ENCODE measurements at places on chromosomes 2 and 18.
A peak's percentile ranks its signal among the peaks of the same experiment; 100 is the strongest.

DNA sequence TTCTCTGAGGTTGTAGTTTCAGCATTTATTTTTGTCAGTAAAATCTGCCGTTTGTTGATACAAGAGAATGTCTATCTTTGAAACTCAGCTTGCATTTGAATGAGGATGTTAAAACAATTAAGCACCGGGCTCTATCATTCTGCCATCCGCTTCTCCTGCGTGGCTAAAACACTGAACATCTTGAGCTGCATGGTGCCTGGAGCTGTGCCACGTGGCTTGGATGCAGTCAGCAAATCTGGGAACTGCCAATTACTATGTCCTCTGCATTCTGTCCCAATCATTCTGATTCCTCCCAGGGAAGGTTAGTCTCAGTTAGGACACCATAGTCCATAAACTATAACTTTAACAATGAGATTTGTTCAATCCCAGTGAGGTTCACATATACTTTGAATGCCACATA is 598.4 kb downstream of the FBXO15 start:
- no peak for DNase-seq

- DNase-seq = peak; percentile 15
These were observed 61.2 kb upstream of the CUL3 start for GRCh38 chr2:224646242-224646846.

- no peak for DNase-seq
These were observed 57.6 kb upstream of the THUMPD2 start for GRCh38 chr2:39836638-39837037.

- DNase-seq = no peak
These were observed 2.4 kb downstream of the FNDC4 start for GRCh38 chr2:27492557-27492956.

DNA sequence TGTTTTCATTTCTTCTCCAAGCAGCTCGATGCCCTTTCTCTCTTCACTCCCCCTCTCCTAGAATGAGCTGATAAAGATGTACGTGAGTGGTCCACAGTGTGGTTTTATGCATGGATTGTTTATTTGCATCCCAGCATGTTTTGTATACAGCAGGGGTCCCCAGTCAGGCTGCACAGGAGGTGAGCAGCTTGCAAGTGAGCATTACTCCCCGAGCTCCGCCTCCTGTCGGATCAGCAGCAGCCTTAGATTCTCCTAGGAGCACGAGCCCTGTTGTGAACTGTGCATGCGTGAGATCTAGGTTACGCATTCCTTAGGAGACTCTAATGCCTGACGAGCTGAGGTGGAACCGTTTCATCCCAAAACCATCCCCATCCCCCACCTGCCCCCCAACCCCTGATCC is 262.6 kb downstream of the AGAP1 start:
- no peak for DNase-seq

DNA sequence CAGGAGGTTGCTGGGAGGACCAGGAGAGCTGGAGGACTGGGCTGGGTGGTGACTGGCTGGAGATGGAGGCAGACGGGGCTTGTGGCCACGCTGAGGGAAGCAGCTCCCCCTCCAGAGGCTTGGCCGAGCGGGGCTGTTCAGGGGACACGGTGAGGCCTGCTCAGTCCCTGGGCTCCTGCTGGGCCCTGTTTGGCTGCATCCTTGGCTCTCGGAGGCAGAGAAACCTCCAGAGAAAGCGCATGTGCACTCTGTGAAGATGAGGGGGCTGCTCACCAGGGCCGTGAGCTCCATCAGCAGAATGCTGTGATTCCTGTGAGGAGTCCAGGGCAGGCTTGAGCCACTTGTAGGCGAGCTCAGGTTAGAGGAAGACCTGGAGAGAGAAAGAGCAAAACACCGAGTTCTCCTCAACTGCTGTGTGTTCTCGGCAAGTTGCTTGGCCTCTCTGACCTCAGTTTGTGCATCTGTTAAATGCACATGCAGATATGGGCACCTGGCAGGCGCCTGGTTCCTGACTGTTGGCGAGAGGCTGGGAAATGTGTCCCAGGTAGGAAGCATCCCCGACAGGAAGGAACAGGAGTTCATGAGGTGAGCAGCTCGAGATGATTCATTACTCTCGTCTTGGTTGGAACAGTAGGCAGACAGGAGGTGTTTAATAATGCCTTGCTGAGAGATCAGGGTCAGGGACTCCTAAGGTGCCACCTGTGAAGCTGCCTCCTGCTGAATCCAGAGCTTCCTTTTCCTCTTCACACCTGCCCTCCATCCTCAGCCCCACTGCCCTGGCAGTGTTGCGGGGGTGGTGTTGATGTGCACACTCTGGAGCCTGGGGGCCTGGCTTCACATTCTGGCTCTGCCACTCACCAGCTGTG is 941 bp downstream of the ZAP70 start:
- DNase-seq = peak; percentile 23

GRCh38 chr2:96243843-96244242 is 22.0 kb downstream of the TMEM127 start:
- DNase-seq = no peak

GRCh38 chr18:60831971-60832370 is 459.4 kb upstream of the MC4R start:
- DNase-seq = no peak

- no peak for DNase-seq
These were observed 404.6 kb upstream of the CWC22 start for GRCh38 chr2:180411661-180412060.

GRCh38 chr2:3079466-3079865 is 298.2 kb downstream of the EIPR1 start:
- DNase-seq = no peak

GRCh38 chr2:46284260-46284659 is 12.9 kb upstream of the EPAS1 start:
- no peak for DNase-seq

GRCh38 chr2:238869293-238870124 is 21.6 kb downstream of the TWIST2 start:
- no peak for DNase-seq

- DNase-seq = no peak
These were observed 1855.7 kb upstream of the CELF4 start for GRCh38 chr18:39421276-39421675.

GRCh38 chr2:58834404-58834803 is 593.3 kb upstream of the FANCL start:
- DNase-seq = peak; percentile 62

DNA sequence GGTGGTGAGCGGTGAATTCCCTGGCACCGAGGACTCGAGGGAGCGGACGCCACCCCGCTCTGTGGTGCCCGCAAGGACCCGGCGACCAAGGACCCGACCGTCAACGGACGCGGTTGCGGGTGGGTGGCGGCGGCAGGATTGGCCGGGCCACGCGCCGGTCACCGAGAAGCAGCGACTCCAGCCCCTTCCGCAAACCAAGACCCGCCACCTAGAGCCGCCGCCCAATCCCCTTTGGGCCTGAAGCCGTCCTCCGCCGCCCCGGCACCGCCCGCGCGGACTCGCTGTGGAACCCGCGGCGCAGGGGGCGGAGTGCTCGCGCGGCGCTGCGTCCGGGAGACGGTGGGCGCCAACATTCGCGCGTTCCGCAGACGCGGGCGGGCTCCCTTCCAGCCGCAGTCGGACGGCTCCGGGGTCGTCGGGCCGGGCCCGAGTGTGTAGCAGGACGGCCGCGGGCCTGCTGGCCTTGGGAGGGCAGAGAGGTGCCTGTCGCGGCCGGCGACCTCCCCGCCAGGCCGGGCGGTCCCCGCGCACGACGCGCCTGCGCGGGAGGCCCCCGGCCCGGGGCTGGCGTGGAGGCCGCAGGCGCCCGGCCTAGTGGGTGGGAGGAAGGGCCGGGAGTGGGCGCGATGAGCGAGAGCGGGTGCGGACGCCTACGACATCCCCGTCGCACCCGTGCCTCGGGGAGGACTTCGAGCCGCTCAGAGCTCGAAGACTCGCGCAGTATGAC is at the start of the genes FAM228B and PFN4:
Gene FAM228B (plus strand): TSS at position 275 of the 727 bp plus-strand sequence. CDS start 893 bp downstream, outside the sequence.
Gene PFN4 (minus strand): TSS at position 140 of the 727 bp plus-strand sequence. CDS start 799 bp downstream, outside the sequence.
- peak; percentile 77 for DNase-seq

DNA sequence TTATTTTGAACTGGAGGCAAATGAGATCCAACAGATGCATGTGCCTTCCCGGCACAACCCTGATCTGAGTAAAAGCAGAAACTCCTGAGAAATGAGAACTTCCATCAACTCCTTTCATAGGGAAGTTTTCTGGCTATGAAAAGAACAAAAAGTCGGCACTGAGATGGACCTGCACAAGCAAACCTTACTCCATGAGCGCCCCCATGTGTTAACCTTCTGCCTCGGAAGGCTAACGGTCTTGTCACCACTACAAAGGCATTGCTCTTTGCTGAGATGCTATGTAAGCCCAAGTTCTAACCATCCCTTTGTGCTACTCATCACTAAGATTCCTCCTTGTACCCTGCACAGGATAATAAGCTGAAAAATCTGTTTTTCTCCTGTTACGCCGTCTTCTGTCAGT is 57.3 kb upstream of the SULT1C3 start:
- DNase-seq = peak; percentile 38

- DNase-seq = no peak
These were observed 49.7 kb downstream of the CTAGE1 start for GRCh38 chr18:22368021-22368420.

GRCh38 chr2:69171116-69171896 is 158.3 kb downstream of the ANTXR1 start:
- DNase-seq = no peak

DNA sequence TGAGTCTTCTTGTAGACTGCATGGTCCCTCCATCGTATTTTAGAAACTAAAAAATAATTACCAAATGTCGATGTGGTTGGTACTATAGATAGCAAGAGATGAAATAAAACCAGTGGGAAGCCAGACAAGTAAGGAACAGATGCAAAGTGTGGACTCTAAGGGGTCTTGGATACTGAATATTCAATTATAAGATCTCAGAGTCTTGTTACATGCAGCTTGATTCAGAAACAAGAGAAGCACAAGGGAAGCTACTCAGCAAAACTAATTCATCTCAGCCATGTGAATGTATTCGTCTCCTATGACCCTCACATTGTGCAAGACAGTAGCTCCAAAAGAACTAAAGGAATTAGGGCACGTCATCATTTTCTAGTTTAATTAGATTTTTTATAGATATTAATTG is 80.9 kb downstream of the CDH20 start:
- no peak for DNase-seq

DNA sequence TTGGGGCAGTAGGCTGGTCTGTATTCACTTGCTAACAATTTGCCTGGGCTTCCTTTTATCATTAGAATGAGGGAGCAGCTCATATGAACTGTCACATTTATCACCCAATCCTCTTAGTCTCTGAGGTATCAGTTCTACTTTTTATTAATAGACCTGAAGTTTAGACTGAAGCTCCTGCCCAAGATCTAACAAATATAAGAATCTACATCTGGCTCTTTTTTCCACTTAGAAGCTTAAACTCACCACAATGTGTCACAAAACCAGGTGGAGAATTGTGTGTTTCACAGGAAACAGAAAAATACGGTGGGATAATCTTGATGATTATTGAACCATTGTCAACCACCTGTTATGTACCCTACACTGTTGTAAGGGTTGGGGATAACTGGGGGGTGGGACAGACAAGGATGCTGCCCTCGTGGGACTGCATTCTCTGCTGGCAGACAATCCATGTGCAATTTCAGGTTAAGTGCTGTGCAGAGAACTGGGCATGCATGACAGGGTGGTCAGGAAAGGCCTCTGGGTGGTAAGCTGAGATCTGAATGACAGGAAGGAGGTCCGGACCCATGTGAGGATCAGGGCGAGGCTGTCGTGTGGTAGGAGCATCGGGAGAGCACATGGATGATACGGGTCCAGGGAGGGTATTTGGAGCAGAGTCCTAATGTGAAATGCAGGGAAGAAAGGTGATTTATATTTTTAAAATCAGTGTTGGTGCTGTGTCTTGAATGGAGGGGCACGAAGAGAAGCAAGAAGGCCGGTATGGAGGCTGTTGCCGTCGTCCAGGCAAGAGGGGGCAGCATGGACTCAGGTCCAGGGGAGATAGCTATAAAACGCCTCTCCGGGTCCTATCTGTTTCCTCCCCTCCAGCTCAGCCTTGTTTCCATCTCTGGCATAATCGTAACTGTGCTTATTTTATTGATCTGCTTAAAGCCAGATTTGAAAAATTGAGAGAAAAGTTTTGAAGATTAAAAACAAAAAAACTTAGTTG is 17.6 kb downstream of the MYL12B start:
- DNase-seq = no peak

GRCh38 chr18:5159080-5159479 is 38.0 kb downstream of the AKAIN1 start:
- no peak for DNase-seq

DNA sequence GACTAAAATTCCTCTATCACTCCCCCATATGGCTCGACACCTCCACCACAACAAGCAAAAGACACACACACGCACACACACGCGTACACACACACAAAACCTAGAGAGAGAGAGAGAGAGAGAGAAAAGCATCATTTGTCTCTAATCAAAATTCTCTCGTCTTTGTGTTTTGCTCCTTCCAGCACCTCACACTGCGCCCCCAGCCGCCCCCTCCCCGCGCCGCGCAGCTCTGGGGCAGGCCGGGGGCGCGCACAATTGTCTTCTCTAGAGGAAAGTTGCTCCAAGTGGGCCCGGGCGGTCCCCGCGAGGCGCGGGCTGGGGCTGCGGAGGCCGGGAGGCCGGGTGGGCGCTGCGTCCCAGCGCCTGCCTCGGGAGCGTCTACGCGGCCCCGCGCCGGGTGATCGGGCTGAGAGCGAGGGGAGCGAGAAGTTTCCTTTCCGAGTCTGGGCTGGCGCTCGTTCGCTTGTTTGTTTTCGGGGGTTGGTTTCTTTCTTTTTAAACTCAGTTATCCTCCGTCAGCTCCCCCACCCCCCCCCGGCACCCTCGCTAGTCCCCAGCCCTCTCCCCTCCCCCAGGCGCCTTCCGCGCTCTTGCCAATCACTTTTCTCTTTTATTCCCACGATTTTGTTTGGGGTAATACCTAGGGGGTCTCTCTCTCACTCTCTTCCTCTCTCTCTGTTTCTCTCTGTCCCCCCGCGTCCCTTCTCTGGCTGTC is 4.1 kb downstream of the ZEB2 start:
- DNase-seq = no peak

GRCh38 chr2:52414561-52415295 is 1352.9 kb upstream of the CHAC2 start:
- DNase-seq = no peak

Measured in MCF 10A (cell line).